Breast epithelium (tissue), 4 donors: ENCODE measurements at places on chromosomes 6 and 20. TPM values are rescaled to one million over a fixed set of nuclear protein-coding genes. Genes with fewer than 3 reads are reported as not detected.

Gene TSHZ2
- 31.7 TPM for total RNA-seq

Gene C6orf58
- total RNA-seq, result 0.66 TPM

Gene SIGLEC1
- 32.0 TPM for total RNA-seq

Gene MEI4
- not detected for total RNA-seq

Gene FNDC11
- 0.32 TPM for total RNA-seq

Gene HMGCLL1
- 3.7 TPM for total RNA-seq

Gene PMEPA1
- 13.2 TPM for total RNA-seq

DNA sequence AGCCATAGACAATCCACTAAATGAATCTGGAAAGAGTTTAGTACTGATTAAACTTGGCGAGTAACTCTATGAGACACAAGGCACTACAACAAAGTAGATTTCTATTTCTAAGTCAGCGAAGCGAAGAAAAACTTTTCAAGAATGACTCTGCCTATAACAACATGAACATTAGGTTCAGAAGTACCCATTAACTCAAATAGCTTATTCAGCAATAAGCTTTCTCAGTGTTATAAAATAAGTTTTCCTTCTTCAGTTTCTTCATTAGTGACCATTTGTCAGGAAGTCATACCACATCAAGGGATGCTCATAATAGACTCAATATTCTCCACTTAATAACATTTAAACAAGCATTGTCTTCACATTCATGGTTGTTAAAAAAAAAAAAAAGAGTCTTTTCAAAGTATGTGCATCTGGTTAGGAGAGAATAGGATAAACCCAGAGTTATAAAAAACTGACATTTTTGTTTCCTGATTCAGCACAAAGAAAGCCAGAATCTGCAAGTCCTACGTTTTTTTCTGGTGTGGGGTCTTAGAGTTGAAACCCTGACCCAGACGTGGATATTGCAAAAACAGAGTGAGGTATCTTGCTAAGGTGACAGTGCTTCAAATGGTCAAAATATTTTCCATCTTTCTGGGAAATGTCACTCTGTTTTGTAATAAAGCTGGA, 148.2 kb upstream of the PREP start:
- no peak overlapping the region for H3K4me3 ChIP-seq
- H3K27ac ChIP-seq, result no peak overlapping the region
- H3K4me1 ChIP-seq, result no peaks in the 10 kb centered on the region

DNA sequence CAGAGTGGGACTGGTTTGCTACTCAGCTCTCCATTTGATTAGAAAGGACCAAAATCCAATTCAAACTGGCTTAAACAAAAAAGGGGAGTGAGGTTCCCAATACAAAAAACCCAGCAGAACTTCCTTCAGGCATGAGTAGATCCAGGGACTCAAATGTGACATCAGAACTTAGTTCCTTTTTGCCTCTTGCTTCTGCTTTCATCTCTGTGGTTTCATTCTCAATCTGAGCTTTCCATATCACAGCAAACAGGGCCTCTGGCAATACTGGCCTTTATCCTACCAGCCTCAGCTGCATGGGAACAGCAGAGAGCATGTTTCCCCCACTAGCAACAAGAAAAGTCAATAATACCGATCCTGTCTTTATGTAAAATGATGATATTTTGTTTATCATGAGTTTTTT, 28.6 kb upstream of the PRELID3B start:
- H3K4me1 ChIP-seq, result no peaks in the 10 kb centered on the region
- no peaks in the 10 kb centered on the region for H3K36me3 ChIP-seq
- H3K4me3 ChIP-seq, result no peak overlapping the region
- H3K27ac ChIP-seq, result no peak overlapping the region
- H3K27me3 ChIP-seq, result peaks cover 5% of the 10 kb centered on the region

DNA sequence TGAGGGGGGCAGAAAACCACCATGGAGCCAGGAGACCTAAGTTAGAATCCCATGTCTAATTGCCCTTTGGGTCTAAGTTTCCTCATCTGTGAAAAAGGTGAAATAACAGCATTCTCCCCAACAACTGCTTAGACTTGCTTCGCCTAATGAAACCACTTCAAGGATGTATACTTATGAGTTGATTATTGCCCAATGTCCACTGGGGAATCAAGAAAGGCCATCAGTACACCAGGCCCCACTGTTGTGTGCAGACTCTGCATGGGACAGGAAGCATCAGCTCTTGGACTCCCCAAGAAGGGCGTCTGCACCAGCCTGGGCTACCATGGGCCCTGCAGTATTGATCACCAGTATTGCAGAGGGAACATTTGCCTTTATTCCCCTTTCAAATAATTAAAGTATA, 189.6 kb downstream of the MAFB start:
- H3K4me3 ChIP-seq, result no peak overlapping the region
- no peaks in the 10 kb centered on the region for H3K27me3 ChIP-seq
- no peaks in the 10 kb centered on the region for H3K4me1 ChIP-seq
- H3K36me3 ChIP-seq, result no peaks in the 10 kb centered on the region
- H3K27ac ChIP-seq, result no peak overlapping the region
- DNase-seq, result no peak

DNA sequence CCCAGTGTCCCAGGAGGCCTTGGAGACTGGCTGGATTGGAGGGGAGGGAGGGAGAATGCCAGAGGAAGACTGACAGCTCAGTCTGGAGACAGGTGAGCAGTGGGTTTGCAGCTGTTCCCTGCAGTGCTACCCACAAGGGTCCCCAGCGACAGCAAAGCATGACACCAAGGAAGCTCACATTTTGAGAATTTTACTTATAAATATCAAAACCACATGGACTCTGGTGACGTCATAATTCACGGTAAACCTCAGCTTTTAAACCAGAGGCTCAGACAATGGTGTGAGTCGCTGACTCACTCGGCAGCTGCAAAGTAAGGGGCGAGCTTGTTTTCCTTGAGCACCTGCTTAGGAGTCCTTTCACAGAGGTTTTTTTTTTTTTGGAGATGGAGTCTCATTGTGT, 65.2 kb downstream of the THBS2 start:
- H3K4me3 ChIP-seq, result no peak overlapping the region
- H3K27me3 ChIP-seq, result no peaks in the 10 kb centered on the region
- no peak overlapping the region for H3K27ac ChIP-seq
- H3K4me1 ChIP-seq, result no peaks in the 10 kb centered on the region
- DNase-seq, result no peak

DNA sequence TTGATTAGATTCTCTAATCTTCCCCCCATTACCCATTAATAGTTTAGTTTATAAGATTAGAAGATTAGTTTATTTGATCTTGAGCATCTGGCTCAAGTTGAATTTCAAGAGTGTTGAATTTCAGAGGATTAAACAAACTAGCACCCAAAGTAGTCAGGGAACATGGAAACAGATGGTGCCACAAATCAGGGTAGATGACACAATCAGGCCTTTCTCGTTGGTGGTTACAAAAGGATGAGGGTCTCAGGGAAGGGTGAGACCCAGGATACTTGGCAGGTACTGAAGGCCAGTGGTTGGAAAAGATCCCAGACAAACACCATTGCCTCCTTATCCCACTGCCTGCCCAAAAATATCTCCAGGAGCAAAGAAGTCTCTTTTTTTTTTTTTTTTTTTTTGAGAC, 29.5 kb upstream of the ADGRF1 start:
- H3K27me3 ChIP-seq, result no peaks in the 10 kb centered on the region
- no peaks in the 10 kb centered on the region for H3K4me1 ChIP-seq
- H3K36me3 ChIP-seq, result no peaks in the 10 kb centered on the region

DNA sequence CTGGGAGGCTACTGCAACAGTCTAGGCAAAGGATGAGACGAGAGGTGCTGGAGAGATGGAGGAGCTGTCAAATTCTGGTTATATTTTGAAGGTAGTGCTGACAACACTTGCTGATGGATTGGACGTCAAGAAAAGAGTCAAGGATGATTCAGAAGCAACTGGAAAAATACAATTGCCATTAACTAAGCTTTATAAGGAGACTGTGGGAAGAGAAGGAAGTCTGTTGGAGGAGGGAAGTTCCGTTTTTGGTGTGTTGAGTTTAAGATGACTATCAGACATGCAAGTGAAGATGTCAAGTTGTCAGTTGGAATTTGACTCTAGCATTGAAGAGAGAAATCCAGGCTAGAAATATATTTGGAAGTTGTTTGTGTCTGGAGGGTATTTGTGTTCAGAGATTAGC, 358.1 kb downstream of the RNGTT start:
- H3K36me3 ChIP-seq, result no peaks in the 10 kb centered on the region
- DNase-seq, result no peak
- H3K27me3 ChIP-seq, result no peaks in the 10 kb centered on the region
- H3K4me3 ChIP-seq, result no peak overlapping the region
- H3K4me1 ChIP-seq, result no peaks in the 10 kb centered on the region
- H3K27ac ChIP-seq, result no peak overlapping the region

- peaks cover 6% of the 10 kb centered on the region for H3K4me1 ChIP-seq
- H3K36me3 ChIP-seq, result no peaks in the 10 kb centered on the region
- DNase-seq, result no peak
- no peak overlapping the region for H3K4me3 ChIP-seq
- H3K27me3 ChIP-seq, result peaks cover 58% of the 10 kb centered on the region
Measured at GRCh38 chr6:37531437-37532036, 31.8 kb upstream of the CCDC167 start.

GRCh38 chr6:169589699-169590257, 112.1 kb downstream of the WDR27 start:
- DNase-seq, result no peak
- no peaks in the 10 kb centered on the region for H3K4me1 ChIP-seq
- peak overlapping the region; percentile 87 for H3K27ac ChIP-seq
- H3K36me3 ChIP-seq, result no peaks in the 10 kb centered on the region

DNA sequence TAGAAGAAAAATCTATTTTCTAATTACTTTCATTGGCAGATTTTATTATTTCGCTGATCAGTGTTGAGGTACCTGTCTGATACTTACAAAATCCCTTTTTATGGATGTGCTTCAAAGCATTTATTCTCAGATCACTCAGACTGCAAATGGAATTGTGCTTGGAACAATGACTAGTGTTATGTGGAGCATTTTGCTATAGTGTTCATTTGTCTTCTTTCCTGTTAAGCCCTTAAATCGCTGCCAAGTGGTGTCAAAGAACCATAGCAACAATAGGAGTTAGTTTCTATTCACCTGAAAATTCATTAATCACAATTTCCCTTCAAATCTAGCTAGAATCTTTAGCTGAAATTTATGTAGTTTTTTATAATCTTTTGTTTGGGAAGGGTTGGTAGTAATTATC, 29.8 kb downstream of the SMPDL3A start:
- no peak overlapping the region for H3K27ac ChIP-seq
- H3K4me3 ChIP-seq, result no peak overlapping the region
- H3K27me3 ChIP-seq, result no peaks in the 10 kb centered on the region

- H3K4me3 ChIP-seq, result no peak overlapping the region
- H3K4me1 ChIP-seq, result no peaks in the 10 kb centered on the region
- H3K36me3 ChIP-seq, result no peaks in the 10 kb centered on the region
- no peak overlapping the region for H3K27ac ChIP-seq
- no peaks in the 10 kb centered on the region for H3K27me3 ChIP-seq
Measured at GRCh38 chr6:56804996-56805395, 149.9 kb upstream of the BEND6 start.

- no peak for DNase-seq
- no peaks in the 10 kb centered on the region for H3K36me3 ChIP-seq
- no peak overlapping the region for H3K4me3 ChIP-seq
- no peak overlapping the region for H3K27ac ChIP-seq
Measured at GRCh38 chr6:21609881-21610329, 16.4 kb downstream of the SOX4 start.

GRCh38 chr20:33765592-33765991, 33.8 kb downstream of the ZNF341 start:
- no peak overlapping the region for H3K4me3 ChIP-seq
- H3K4me1 ChIP-seq, result no peaks in the 10 kb centered on the region
- H3K27me3 ChIP-seq, result no peaks in the 10 kb centered on the region
- H3K27ac ChIP-seq, result no peak overlapping the region
- DNase-seq, result no peak

GRCh38 chr6:106046116-106046853, 39.9 kb upstream of the PRDM1 start:
- no peaks in the 10 kb centered on the region for H3K36me3 ChIP-seq
- H3K27me3 ChIP-seq, result no peaks in the 10 kb centered on the region

- no peaks in the 10 kb centered on the region for H3K4me1 ChIP-seq
- H3K4me3 ChIP-seq, result no peak overlapping the region
- H3K27ac ChIP-seq, result no peak overlapping the region
- no peaks in the 10 kb centered on the region for H3K27me3 ChIP-seq
- H3K36me3 ChIP-seq, result no peaks in the 10 kb centered on the region
Measured at GRCh38 chr20:21184819-21185218, 58.9 kb downstream of the KIZ start.

GRCh38 chr6:42619963-42620362, 56.1 kb downstream of the UBR2 start:
- no peak overlapping the region for H3K27ac ChIP-seq
- H3K4me1 ChIP-seq, result no peaks in the 10 kb centered on the region
- no peaks in the 10 kb centered on the region for H3K27me3 ChIP-seq
- no peak for DNase-seq
- no peak overlapping the region for H3K4me3 ChIP-seq

DNA sequence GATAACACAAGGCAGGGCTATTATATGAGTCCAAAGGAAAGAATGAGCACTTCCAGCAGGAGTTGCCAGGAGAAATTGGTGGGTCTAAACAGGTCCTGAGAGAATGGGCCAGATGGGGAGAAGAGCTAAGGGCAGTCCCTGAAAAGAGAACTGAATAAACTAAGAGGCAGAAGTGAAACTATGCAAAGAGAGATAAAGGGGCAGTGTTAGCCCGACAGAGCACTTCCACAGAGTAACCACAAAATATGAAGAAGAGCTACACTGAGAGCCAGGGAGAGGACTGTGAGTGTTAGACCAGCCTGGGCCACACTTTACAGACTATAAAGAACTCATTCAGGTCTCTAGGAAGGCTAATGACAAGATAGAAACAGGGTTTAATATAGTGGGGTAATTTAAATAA, 43.8 kb downstream of the RALGAPA2 start:
- DNase-seq, result no peak
- H3K4me1 ChIP-seq, result no peaks in the 10 kb centered on the region

DNA sequence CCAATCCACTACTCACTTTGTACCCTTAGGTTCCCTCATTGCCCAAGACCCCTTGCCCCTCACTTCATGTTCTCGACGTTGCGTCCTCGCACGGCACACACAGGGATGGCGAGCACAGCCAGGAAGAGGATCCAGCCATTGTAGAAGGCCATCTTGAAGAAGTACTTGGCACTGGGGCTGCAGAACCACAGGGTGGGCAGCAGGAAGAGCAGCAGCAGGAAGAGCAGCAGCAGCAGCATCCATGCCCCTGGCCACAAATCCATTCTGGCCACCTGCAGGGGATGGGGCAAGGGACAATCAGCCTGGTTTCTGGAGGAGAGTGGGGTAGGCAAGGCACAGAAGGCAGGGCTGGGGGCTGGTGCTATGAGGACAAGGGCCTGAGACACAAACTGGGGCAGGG, 4.7 kb downstream of the AGPAT1 start:
- H3K27me3 ChIP-seq, result no peaks in the 10 kb centered on the region
- no peak overlapping the region for H3K4me3 ChIP-seq
- no peak for DNase-seq
- peaks cover 16% of the 10 kb centered on the region for H3K4me1 ChIP-seq
- no peaks in the 10 kb centered on the region for H3K36me3 ChIP-seq
- no peak overlapping the region for H3K27ac ChIP-seq

GRCh38 chr6:45073771-45074170, 254.4 kb upstream of the RUNX2 start:
- no peak for DNase-seq
- H3K36me3 ChIP-seq, result no peaks in the 10 kb centered on the region
- H3K4me1 ChIP-seq, result no peaks in the 10 kb centered on the region
- no peaks in the 10 kb centered on the region for H3K27me3 ChIP-seq
